Stimulated activated CD4-positive, alpha-beta T cell treated with anti-CD3 and anti-CD28 coated beads, Interleukin-4, amount 100 ng/mL, for 48 hours (primary cell): ENCODE measurements at places on chromosomes 3 and 15.
A peak's percentile ranks its signal among the peaks of the same experiment; 100 is the strongest.

- DNase-seq, result no peak
Observed at GRCh38 chr15:69328739-69329138, 30.0 kb downstream of the PAQR5 start.

GRCh38 chr3:157384491-157384890 is 52.2 kb upstream of the PTX3 start:
- DNase-seq, result no peak

GRCh38 chr15:27784107-27784506 is 315.0 kb downstream of the OCA2 start:
- no peak for DNase-seq

GRCh38 chr15:93028632-93029213 is 60.3 kb downstream of the RGMA start:
- DNase-seq, result no peak

GRCh38 chr3:81249540-81250029 is 511.9 kb downstream of the GBE1 start:
- no peak for DNase-seq

- peak; percentile 69 for DNase-seq
Observed at GRCh38 chr3:94249491-94250079, 186.7 kb downstream of the NSUN3 start.

GRCh38 chr3:155491696-155492095 is 198.2 kb upstream of the STRIT1 start:
- DNase-seq, result no peak

DNA sequence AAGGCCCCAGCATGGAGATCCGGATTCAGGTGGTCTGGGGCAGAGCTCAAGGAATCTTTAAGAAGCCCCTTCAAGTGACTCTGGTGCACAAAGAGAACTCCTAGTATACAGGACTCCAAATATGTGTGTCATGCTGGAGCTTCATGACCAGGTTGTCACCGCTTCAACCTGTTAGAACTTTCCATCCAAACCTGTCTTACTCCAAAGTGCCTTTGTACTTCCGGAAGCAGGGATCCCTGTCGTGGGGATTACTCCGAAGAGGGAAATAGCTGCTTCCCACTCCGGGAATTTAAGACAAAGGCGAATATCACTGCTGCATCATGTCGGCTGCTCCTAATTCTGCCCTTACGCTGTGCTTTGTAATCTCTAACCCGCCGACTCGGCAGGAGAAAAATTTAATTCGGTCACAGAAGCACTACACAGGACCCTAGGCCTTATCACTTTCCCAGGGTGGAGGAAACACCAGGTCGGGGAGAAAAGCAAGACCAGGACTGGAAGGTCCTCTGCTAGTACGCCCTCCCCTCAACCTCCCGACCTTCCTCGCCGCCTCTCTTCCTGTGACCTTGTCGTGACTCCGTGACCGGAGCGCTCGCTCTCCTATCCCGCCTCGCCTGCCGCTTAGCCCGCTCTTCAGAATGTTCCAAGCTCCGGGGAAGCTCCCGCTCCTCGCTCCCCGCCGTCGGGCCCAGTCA is 730 bp downstream of the HIGD1A start:
- DNase-seq, result peak; percentile 26

GRCh38 chr3:31962801-31963205 is 18.3 kb downstream of the OSBPL10 start:
- no peak for DNase-seq

DNA sequence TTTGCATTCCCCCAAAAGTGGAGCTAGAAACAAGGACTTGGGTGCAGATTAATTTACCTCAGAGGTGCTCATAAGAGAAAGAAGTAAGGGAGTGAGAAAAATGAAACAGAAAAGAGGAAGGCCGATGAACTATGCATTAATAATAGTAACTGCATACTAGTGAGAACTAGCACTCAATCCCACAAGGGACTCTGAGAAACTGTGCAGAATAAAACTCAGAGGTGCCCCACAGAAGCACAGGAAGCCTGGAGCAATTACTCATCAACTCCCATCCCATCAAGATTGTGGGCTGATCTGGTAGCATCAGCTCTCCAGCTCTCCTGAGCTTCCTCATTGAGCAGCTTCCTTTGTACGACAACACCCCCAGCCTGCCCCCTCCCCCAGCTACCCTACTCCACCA is 50.8 kb downstream of the CLDN18 start:
- DNase-seq, result no peak

- DNase-seq, result no peak
Observed at GRCh38 chr15:74976159-74976558, 19.2 kb upstream of the SCAMP5 start.

- peak; percentile 42 for DNase-seq
Observed at GRCh38 chr3:187922704-187923416, 177.6 kb upstream of the BCL6 start.

DNA sequence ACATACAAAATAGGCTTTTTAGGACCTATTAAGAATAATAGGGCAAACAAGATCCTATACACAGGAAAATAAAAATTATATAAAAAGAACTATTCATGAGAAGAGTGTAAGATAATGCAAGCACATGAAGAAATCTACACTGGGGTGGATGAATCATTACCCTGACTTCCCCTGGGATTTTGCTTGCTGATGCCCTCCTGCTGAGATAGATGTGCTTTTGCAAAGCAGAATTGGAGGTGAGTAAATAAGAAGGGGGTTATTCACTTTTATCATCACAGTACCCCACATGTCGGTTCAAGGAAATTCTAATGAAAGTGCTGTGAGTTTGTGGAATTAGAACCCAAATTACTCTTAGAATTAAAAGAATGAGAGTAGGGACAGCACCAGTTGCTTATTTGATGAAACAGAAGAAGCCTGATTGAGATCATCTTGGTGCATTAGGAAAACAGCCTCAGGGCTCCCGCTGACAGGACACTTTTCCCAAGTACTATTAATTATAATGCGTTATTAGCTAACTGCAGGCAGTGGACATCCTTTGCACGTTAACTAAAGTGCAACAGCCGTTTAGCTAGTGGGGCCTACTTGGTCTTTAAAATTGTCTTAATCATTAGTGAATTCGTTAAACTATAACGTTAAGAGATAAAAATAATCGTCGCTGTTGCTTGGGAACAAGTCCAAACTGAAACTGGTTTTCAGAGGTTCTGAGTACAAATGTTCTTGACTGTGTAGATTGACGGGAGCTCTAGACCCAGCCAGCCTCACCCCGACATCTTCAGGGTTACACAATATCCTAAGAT is 48.4 kb downstream of the SLC2A2 start:
- DNase-seq, result no peak

- DNase-seq, result no peak
Observed at GRCh38 chr3:186902154-186902553, 28.2 kb upstream of the ST6GAL1 start.

DNA sequence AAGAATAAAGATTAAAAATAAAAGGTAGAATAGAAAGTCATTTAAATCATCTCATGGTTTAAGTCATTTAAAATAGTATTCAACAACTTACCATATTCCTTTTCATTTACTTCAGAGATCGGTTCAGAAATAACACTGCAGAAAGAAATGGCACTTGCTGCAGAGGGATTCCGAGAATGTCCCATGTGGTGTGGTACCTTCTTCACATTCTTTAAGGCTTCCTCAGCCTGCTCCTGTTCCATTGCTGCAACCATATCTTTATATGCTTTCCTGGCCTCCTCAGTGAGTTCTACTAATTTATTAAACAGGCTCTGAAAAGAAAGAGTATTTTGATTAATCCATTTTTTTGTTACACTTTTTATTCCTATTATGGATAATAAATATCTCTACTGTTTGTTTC is 32.6 kb upstream of the SHC4 start:
- DNase-seq, result no peak

- DNase-seq, result no peak
Observed at GRCh38 chr3:117433427-117433826, 723.8 kb downstream of the TUSC7 start.

DNA sequence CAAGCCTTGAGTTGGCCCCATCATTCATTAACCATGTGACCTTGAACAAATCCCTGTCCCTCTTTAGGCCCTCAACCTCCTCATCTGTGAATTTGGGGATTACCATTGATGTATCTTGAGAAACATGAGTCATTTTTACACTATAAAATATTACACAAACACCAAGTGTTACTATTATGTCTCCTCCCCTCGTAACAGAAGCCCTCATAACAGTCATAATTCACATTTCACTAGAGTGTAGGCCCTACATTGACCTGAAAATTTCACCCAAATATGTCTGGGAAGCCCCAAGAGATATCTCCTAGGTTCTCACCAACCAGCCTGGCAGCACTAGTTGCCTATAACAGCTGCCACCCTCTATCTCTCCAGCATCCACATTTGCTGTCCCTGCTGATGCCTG is 15.8 kb upstream of the SLC6A1 start:
- no peak for DNase-seq

GRCh38 chr15:89770041-89770440 is 6.1 kb upstream of the MESP2 start:
- DNase-seq, result no peak
